Activated T-cell treated with anti-CD3 and anti-CD28 coated beads for 24 hours (primary cell): ENCODE measurements at places on chromosomes 4 and X.

DNA sequence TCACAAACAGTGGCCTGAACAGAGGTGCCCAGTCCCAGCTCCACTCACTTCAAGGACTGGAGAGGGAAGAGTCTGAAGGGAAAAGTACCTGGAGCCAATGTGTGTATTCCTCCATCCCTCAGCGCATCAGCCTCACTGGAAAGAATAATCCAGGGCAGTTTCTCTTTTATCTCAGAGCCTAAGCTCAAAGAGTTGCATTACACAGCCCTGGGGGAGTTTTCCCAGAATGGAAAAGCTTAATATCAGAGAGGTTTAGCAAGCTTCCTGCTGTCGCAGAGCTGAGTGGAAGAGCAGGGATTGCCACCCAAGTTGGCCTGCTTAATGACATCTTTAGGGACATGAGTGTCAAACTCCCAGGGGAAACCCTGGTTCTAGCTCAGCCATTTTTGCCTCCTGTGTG is 80.4 kb upstream of the MSX1 start:
- no peak for DNase-seq

DNA sequence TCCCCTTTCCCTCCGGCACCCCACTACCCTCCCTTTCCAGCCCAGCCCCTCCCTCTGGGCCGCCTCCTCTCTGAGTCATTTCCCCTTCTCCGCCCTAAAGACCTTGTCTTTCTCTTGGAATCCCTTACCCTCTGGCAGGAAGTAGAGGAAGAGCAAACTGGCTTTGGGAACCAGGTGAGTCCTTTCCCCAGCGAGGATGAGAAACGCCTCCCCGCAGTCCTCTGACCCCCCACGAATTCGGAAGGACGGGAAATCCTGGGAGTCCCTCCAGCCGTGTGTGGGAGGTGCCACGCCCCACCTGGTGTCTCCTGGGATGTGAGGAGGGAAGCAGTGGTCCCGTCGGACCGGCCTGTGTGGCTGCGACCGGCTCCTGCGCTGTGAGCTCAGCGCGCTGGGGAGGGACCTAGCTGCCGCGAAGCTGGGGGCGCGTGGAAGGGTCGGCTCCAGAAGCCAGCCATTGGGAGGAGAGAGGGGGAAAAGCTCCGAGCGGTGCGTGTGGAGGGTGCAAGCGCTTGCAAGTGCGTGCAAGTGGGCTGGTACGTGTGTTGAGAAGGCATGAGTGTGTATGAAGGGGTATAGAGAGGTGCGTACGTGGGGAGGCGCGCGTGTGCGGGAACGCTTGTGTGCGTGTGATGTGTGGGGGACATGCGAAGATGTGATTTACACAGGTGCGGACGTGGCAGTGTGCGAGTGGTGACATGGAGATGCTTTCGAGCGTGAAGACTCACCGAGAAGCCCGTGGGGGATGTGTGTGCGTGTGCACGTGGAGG is 46.3 kb downstream of the TEX13B start:
- no peak for DNase-seq

DNA sequence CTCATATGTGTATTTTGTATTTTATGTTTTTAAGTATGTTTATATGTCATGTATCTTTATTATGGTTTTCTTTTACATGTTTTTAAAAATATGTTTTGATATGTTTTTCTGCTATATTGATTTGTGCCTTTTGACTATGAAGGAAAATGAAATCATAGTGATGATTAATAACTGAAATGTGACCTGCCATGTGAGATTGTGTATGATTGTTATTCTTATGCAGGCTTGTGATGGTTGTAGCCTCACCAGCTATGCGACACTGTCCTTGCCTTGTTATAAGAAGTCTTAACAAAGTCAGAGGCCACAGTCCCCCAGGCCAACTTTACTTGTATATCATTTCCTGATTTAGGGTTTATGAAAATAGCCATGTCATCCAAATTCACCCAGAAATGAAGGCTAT is 83.2 kb downstream of the TMEM131L start:
- DNase-seq, result no peak

DNA sequence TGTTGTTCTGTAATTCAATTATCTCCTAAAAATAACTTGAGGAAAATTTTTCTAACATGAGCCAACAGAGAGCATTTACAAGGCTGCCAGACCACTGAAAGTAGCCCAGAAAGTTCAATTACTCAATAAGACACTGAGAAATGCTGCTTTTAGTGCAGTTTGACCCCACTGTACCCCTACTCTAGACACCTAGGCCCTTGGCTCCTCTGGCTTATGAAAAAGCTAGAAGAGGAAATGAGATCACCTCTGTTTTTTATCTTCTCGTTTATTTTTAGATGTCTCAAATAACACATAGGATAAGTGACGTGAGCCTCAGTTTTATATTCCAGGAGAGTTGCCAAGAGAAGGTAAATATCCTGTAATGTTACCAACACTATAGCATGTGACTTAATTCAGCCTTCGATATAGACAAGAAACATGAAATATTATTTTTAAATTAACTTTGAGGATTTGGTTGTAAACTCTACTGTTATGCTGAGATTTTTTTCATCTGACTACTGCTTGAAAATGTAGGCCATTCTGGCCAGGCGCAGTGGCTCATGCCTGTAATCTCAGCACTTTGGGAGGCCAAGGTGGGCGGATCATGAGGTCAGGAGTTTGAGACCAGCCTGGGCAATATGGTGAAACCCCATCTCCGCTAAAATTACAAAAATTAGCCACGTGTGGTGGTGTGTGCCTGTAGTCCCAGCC is 24.4 kb downstream of the TNIP3 start:
- DNase-seq, result no peak

DNA sequence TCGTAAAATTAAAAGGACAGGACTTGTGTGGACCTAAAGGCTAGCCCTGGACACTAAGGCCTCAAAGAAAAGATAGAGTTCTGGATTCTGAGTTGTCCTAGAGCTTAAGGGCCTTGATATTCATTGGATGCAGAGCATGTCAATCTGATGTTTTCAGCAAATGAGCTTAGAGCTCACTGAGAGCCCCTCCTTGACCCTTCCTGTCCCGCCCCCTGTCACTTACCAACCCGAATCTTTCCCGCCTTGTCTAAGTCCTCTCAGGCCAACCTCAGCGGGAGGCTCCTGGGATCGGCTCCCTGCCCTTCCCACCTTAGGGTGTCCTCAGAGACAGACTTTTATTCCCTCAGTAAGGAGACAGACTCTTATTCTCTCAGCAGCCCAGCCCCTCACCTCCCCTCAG is at the start of gene CT47C1:
Gene CT47C1, plus strand, starts transcription at position 250 of the 400 bp plus-strand sequence. CDS start 233 bp downstream, outside the sequence.
- no peak for DNase-seq

DNA sequence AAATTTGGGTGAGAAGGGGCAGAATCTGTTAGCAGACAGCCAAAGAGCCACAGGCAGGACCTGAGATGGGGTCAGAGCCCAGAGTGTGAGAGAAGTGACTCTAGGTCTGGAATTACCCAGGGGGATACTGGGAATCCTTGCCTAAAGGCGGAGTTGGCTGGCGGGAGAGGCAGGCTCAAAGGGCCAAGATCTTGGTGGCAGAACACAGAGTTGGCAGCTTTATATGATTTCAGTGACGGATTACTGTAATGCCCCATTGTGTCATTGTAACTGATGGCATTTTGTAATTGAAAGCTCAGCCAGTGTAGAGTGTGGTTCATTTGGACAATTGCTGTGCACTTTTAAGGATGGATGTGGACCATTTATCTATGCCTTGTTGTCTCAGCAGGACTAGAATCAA is 77.3 kb downstream of the SMIM20 start:
- DNase-seq, result no peak

- DNase-seq, result no peak
Observed at GRCh38 chrX:151729056-151729725, 5.4 kb upstream of the CNGA2 start.

GRCh38 chr4:112036886-112037285 is 108.4 kb upstream of the FAM241A start:
- no peak for DNase-seq
